Activated CD4-positive, alpha-beta T cell treated with anti-CD3 and anti-CD28 coated beads for 36 hours (primary cell): ENCODE measurements at places on chromosomes 12 and 14.
A peak's percentile ranks its signal among the peaks of the same experiment; 100 is the strongest.

DNA sequence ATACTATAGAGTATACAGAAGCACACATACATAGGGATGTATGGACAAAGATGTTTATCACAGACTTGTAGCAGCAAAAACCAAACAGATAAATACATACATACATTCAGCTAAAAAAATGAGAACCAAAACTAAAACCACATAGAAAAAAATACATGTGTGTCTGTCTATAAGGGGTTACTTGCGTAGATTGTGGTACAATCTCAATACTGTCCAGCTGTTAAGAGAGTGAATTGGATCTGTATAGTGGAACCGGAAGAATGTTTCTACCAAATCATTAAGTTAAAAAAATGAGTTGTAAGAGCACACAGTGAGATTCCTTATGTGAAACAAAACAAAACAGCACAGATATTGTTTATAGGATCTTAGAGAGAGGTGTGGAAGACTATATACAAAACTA is 44.2 kb upstream of the DCD start:
- no peak for DNase-seq

GRCh38 chr14:69356903-69357543 is 41.1 kb downstream of the ERH start:
- DNase-seq, result no peak

- no peak for DNase-seq
Measured at GRCh38 chr12:4762773-4763172, 42.6 kb downstream of the GALNT8 start.

DNA sequence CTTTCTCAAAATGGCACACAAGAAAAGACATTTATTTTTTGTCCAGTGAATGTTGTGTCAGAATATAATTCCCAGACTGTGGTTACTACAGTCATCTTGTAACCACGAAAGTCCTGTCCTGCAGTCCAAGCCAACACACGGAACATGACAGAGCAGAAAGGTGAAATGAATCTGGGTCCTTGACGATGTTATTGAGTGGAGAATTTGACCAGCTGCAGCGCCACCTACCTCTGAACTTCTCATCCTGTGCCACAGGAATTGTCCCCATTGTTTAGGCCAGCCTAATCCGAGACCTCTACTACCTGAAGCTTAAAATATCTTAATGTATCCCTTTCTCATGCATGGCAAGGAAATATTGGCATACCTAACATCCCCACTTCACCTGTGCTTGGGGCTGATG is 64.1 kb upstream of the OTX2 start:
- peak; percentile 23 for DNase-seq

- DNase-seq, result no peak
Measured at GRCh38 chr12:89210277-89210676, 142.0 kb downstream of the DUSP6 start.

DNA sequence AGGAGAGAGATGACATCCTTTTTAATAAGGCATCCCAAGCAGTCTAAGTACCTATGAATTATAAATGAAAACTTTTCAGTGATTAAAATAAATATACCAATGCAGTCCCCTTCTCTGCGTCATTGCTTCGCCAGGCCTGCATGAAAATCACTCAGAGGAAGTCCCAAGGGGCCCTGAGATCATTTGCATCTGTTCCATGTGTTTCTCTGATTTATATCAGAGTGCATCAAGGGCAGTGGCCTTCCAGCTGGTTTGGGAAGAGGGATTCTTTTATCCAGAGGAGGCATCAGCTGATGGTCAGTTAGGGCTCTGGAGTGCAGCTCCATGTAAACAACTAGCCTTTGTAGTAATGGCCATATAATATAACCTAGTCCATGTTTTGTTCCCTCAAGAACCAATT is 210.1 kb downstream of the RGS6 start:
- no peak for DNase-seq

DNA sequence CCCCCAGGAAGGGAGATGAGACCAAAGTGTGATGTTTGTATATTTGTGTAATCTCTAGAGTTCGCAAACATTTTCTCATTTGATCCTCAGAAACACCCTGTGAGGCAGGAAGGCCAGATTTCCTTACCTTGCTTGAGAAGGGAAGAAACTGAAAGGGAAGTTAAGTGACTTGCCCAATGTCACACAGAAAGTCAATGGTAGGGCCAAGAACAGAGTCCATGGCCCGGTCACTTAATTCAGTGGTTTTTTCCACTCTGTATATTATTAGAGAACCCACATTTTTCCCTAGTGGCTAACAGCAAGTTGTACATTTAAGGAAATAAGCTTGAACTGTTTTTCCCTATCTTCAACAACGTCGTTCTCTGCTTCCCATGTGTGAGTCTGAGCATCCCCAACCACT is 25.6 kb upstream of the CHPT1 start:
- DNase-seq, result no peak

GRCh38 chr12:109269428-109269827 is 39.7 kb downstream of the FOXN4 start:
- DNase-seq, result no peak

- DNase-seq, result no peak
Measured at GRCh38 chr14:44528180-44528579, 21.1 kb upstream of the FSCB start.

- DNase-seq, result no peak
Measured at GRCh38 chr12:76706101-76706500, 57.8 kb upstream of the ZDHHC17 start.

DNA sequence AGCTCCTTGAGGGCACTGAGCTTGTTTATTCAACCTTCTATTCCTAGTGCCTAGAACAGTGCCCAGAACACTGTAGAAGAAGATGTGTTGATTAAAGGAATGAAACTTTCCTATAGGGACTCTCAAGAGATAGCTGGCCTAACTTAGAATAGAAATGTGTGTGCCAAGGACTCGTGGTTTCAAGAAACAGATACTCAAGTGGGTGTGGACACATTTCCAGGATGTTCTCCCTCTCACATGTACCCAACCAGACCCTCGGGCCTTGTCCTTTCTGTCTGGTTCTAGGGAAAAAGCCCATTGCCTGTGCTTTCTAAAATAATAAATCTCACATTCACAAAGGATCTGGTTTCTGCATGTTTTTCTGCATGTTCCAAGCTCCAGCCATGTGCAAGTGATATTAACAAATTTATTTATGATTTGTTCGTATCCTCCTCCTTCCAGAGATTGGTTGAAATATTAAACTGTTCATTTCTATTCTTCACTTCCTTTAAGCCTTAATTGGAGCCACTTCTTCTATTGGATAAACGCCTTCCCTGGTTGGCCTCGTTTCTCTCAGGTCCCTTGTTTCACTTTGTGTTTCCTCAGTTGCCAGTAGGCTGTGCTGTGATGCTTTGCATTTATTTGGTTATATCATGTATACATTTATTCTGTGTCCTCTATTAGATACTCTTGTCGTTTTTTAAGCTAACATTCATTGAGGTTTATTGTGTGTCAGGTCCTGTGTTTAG is 89.8 kb downstream of the CRADD start:
- peak; percentile 54 for DNase-seq

DNA sequence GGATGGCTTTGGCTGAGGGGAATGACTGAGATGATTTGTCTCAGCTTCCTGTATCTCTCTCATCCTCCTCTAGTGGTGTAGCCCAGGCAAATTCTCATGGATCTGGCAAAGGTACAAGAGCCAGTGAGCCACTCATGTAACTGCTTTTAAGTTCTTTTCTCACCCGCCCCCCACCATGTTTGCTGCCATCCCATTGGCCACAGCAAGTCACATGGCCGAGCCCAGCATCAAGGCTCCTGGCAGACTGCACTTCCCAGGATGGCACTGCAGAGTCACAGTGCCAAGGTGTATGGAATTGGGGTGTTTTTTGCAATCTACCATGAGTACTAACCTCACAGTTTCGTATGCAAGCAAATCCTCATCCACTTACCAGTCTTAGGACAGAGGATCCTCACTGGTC is 50.9 kb downstream of the CHST11 start:
- DNase-seq, result no peak

GRCh38 chr14:31207287-31207754 is 272 bp downstream of the HECTD1 start:
- DNase-seq, result no peak

DNA sequence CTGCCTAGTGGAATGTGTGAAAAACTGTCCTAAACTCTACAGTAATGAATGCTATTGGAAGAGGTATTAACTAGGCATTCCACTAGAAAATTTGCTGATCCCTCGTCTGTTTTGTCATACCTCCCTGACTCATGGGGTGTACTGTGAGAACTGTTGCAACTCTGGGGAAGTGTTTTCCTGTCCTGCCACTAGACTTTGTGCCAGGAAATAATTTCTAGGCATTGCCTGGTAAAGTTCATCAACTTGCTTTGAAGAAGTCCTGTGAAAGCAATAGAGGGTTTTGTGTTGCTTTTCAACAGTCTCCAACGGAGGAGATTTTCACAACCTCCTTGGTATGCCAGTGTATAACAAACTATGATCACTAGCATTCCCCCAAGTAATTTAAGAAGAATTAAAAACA is 139.9 kb downstream of the AKAP6 start:
- DNase-seq, result no peak

GRCh38 chr12:46266382-46266791 is 2.5 kb downstream of the SLC38A1 start:
- DNase-seq, result peak; percentile 58

GRCh38 chr12:104672096-104672445 is 215.3 kb downstream of the CHST11 start:
- DNase-seq, result no peak

DNA sequence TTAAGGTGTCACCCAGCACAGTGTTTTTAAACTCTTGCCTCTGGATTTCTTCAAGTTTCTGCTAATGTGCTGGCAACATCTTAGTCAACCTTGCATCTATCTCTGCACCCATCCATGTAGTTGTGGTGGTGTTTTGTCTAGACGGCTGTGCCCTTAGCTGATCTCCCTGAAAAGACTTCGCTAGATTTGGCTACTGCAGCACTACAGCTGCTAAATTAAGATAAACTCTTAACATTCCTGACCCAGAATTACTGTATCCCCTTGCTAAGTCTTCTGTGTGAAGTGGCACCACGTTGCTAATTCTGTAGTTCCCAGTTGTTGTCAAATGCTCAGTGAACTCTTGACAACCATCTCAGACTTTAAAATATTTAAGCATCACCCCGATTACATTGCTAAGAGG is 66.8 kb downstream of the SRGAP1 start:
- DNase-seq, result no peak

- DNase-seq, result no peak
Measured at GRCh38 chr12:47878293-47878917, 26.4 kb downstream of the VDR start.

GRCh38 chr14:81434230-81434629 is 34.1 kb upstream of the STON2 start:
- no peak for DNase-seq

DNA sequence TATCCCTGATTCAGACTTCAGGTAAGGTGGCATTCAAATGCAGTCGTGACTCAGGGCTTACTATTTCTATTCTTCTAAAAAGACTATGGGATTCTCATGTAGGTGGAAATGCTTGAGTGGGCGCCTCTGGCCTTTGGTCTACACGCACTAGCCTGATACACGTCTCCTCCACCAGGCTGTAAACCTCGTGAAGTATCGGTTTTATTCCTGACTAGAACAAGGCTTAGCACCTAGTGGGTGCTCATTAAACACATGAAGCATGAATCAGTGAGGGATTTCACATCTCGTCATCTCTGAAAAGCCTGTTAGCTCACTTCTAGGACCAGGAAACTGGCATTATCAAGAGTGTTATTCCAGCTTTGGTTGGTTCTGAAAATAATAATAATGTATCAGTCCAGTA is 17.7 kb upstream of the HNF1A start:
- DNase-seq, result peak; percentile 48

DNA sequence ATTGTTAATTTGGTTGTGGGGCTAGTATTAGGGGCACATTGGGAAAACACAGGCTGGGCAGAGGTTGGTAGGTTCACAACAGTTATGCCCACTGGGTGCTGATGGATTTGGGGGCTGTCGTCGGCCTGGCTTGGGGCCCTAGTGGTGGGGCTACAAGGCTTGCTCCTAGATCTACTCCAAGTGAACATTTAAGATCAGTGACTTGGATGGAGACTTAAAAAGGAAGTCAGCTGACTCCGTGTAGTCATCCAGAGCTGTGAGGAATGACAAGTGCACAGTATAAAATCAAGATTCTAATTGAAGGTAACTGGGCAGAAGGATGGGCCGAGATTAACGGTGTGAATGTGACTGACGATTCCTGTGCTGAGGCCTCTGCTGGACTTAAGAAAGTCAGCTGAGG is 12.8 kb upstream of the NR4A1 start:
- DNase-seq, result no peak

GRCh38 chr12:92055877-92056276 is 89.8 kb downstream of the BTG1 start:
- DNase-seq, result peak; percentile 81

DNA sequence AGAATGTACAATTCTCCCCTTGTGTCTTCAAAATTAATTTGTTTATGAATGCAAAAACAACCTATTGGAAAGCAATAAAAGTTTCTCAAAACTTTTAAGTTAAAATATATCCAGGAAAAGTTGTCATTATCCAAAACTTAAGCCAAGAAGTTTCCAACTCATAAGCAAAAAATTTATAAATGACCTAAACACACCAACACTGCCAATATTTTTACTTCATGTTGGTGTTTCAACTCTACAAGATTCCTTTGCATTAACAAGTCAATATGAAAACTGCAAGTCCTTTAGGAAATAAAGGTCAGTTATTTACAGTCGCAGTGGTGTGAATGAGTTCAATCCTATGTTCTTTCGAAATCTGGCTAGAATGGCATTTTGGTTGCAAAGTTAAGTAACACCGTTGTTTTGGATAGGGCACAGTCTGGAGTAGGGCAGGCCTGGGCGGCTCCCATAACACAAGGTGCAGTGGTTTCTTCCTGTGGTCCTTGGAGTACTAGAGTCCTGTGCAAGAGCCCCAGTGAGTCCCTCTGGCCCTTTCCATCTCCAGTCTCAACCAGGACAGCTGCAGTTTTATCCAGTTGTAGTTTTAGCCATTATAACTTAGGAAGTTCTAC is 151.4 kb downstream of the MED13L start:
- no peak for DNase-seq

- DNase-seq, result no peak
Measured at GRCh38 chr12:129994634-129995033, 90.8 kb upstream of the TMEM132D start.

- DNase-seq, result no peak
Measured at GRCh38 chr12:89801284-89801683, 92.6 kb upstream of the ATP2B1 start.

DNA sequence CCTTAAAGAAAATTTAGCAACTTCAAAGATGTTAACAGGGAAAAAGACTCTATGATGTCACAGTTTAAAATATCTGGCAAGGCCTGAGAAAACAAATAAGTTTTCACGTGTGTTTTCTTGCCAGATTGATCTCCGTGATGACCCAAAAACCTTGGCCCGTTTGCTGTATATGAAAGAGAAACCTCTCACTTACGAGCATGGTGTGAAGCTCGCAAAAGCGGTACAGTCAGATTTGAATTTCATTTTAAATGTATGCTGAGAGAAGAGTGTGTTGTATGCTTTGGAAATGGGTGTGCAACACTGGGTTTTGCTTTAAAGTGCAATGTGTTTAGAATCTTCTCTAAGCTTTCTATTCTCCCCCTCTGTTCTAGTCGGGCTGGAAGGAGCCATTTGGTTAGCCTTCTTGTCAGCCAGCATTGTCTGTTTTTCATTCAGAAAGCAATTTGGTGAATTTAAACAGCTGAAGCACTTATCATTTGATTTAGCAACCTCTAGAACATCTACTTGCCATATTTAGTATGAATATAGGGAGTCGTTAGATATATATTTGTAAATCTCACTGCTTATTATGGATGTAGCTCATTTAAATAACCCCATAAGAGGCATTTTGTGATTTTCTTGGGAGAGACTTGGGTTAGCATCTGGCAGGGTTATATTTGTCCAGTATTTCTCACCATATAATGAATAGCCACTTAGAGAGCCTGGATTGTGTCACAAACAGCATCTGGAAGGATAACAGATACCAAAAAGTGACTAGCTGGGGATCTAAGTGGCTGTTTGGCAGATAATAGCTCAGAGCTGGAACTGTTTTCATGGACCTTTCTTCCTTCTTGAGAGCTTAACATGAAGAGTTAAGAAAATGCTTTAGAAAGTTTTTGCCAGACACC is 35.5 kb downstream of the GPHB5 start:
- DNase-seq, result peak; percentile 19
